ENCODE measurements at places on chromosomes 11 and 22.

GRCh38 chr11:35349897-35350296 is 69.5 kb downstream of the SLC1A2 start:
- DNase-seq = no peak

DNA sequence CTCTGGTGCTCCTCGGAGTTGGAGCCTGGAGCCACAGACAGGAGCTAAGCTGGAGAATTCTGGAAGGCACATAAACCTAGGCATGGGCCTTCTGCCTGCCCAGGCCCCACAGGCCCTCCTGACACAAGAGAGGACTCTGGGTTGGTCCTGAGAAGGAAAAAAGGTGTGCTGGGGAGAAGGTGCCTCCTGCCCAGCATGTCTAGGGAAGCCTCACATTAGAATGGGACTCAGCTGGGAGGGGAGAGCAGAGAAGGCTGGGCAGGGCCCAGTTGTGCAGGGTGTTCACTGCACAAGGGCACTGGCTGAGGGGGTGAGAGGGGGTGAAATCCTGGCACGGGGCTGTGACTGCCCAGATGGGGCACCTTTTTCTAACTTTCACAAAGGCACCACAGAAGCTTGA is 39.4 kb upstream of the WNT11 start:
- no peak for DNase-seq

DNA sequence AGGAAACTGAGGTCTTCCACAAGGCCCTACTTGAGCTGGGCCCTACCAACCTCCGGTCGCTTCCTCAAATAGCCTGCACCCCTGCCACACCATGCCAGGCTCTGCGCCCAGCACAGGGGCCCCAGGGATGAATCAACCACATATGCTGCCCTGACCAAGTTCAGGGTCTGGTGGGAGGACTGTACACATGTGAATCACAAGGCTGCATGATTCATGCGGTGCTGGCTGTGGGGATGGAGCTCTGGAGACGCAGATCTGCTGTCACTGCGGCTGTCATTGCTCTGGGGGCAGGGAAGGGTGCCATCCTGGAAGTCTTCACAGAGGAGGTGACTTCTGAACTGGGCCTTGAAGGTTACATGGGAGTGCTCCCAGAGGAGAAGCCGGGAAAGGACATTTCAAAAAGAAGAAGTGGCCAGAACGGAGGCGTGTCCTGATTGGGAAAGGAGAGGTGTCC is 21.5 kb downstream of the CYTH4 start:
- DNase-seq = no peak

DNA sequence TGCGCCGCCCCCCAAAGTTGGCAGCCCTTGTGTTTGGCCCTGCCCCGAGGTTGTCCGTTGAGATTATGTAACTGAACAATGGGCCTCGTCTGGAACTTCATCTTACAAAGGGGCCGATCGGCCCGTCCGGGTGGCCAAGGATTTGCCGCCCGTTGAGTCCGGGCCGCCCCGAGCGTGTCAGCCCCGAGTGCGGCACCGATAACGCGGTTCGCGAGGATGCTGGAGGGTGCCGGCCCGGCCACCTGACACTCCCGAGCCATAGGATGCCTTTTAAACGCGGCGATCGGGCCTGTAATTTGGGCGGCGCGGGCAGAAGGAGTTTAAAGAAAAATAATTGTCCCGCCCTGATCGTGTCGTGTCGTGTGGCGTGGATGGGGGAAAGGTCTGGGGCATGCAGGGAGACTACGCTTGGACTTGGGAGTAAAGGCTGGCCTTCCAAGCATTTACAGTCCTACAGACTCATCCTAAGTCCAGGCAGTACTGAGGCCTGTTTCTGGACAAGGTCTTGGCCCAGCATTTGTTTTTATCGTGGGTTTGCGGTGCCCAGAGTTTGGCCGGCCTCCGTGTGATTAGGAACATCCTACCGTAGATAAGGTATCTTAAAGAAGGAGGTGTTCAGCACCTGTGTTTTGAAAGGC is 1.3 kb downstream of the WEE1 start:
- DNase-seq = peak; percentile 42

DNA sequence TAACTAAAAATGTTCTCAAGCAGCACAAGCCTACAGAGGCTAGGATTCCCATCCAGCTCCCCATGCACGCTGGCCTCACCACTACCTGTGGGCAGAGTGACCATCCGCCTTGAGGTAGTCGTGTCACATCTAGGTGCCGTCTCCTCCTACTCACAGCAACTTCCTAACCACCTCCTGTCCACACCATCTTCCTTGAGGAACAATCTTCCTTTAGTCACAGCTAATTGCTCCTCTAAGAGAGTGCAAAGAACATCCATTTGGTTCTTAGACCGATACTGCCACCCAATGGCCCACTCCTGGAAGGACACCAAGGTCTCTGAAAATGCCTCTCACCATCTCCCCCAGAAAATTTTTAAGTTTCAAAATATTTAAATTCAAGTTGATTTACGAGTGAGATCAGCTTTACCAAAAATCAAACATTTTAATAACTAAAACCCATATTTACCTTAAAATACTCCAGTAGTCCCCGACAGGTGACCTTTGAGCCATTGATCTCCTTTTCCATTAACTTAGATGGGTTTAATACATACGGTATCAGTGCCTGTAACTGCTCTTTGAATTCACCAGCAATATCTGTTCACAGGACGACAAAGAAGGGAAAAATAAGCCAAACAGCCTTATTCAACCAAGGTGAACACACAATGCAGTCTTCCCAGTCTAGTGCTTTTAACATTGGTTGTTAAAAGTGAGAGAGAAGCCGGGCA is 21.7 kb upstream of the PLAAT3 start:
- peak; percentile 67 for DNase-seq

DNA sequence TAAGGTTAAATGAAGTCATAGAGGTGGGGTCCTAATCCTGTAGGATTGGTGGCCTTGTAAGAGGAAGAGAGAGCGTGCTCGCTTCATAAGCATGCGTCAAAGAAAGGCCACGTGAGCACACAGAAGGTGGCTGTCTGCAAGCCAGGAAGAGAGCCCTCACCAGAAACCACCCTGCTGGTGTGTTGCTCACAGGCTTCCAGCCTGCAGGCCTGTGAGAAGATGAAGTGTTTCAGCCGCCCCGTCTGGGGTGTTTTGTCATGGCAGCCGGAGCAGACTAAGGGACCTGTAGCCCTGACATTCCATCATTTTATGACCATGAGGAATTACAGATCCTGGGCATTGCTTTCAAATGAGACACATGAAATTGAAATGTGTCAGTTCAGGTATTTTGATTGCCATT is 32.4 kb downstream of the AP2A2 start:
- DNase-seq = no peak

DNA sequence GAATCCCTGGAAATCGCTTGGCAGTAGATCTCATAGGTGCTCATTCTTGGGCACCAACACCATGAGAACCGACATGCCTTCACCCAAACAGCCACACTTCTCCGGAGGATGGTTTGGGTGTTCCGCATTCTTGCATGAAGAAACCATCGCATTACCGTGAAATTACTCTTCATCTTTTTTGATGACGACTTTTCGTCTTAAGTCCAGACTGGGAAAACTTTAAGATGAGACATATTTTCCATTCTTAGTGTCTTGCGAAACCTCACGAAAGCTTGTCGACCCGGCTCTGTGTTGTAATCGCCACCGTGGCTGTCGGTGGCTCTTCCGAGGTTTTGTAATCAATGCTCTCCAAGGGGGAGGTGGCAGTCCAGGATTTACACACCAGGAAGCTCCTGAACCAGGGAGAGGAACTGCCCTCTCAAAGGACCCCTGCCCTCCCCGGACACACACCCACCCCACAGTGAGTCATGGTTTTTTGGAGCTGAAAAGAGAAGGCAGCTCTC is 1.7 kb downstream of the TOM1 start:
- DNase-seq = no peak

GRCh38 chr11:77590194-77590782 is 535 bp downstream of the AQP11 start:
- no peak for DNase-seq

Measured in hematopoietic multipotent progenitor cell treated with erythropoietin and hydrocortisone succinate and interleukin-3 and kit ligand, for 15 days (in vitro differentiated cells).